CD4-positive, CD25-positive, alpha-beta regulatory T cell (primary cell): ENCODE measurements at places on chromosomes 2 and 18.

GRCh38 chr18:39555496-39555895 is 1989.9 kb upstream of the CELF4 start:
- DNase-seq = no peak

DNA sequence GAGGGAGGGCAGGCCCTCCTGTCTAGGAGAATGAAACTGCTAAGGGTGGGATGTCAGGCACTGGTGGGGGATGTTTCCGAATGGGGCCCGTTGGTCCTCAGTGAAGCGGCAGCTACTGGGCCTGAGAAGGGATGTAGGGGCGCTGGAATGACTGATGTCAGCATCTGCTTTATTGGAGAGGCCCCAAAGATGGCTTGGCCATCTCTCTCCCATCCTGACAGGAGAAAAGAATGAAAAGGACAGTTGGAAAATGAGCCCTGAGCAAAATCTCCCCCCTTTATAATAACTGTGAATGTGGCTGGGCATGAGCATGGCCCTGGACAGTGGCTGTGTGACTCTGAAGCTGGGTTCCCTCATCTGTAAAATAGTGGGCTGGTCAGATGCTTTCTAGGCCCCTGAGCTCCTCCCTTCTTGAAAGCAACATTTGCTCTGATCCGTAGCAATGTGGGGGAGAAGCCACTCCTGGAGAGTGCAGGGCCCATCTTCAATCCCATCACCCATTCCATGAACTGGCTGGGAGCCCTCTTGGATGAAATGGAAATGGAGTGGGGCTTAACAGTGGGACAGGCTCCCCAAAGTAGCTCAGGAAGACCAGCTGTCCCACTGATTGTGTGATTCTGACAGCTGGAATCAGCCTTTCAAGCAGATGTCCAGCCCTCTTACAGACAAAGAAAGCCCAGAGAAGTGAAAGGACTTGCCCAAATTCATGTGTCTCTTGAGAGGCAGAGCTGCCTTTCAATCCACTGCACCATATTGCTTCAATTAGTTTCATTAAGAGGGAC is 232.7 kb upstream of the SMAD2 start:
- no peak for DNase-seq

DNA sequence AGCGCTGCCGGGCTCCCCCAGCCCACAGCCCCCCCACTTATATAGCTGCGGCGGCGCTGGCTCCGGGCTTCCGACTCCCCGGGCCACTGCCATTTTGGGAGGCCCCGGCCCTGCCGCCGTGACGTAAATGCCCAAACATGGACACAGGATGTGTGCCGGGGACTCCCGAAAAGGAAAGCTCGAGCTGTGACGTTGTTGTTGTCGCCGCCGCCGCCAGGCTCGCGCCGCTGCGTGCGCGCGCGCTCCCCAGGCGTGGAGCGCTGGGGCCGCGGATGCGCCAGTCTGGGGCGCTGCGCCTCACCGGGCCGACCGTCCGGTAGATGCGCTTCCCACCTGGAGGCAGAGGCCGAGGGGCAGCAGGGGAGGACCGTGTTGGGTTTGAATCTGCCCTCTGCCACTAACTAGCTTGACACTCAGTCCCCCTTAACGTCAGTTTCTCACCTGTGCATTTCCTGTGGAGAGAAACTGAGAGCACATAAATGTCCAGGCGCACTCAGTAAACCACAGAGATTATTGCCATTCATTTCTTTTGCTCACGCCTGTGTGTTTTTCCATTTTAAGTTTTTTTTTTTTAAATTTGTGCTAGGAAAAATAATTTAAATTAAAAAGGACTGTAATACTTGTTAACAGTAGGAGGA is at the start of gene EGR4:
Gene EGR4 (minus strand): TSS at position 15 of the 638 bp plus-strand sequence. CDS start 231 bp downstream, outside the sequence.
- peak; percentile 88 for DNase-seq

DNA sequence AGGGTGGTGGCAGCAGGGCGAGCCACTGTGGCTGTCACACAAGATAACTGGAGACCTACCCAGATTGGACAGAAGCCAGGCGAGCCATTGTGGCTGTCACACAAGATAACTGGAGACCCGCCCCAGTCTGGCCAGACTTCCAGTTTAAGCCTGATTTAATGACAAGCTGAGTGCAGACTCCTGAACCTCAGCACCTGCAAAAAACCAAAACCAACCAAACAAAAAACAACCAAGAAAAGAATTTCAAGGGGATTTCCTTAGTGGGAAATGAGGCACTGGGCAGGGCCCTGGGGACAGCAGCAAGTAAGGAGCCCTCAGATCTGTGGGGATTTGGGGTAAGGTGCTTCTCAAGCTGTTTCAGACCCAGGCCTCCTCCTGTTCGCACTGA is 95.2 kb upstream of the BOD1L2 start:
- no peak for DNase-seq

DNA sequence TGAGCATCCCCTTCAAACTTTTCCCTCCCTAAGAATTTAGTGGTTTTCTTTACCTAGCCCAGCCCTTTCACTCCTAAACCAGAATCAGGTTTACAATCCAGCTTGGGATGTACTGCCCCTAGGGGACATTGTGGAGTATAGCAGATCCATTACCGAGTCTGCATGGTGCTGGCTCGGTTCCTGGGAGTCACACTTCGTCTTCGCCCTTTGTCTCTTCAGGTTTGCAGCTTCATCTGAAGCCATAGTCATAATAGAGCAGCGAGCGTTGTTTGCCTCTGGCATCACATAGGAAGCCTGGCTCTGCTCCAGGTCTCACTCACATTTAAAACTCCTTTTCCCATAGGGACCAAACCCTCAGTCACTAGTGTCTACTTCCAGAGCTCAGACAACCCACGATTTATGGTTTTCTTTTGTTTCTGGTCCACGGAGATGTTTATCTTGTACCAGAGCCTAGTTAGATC is 16.8 kb upstream of the LYPD6 start:
- DNase-seq = no peak

DNA sequence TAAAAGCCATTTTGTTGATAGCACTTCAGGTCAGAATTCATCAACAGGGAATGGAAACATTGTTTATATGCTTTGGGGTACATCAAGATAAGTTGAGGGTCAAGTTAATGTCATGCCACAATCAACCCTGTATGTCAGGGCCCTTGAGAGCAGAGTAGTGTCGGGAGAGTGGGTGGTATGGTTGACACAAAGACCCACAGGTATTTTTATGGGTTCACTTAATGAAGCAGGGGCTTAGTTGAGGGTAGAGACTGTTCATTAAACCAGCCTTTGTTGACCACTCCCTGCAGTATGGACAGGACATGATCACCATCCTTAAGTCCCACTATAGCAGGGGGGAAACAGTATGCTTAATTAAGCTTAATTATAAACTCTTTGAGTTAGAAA is 5.7 kb downstream of the RPL37A start:
- no peak for DNase-seq

DNA sequence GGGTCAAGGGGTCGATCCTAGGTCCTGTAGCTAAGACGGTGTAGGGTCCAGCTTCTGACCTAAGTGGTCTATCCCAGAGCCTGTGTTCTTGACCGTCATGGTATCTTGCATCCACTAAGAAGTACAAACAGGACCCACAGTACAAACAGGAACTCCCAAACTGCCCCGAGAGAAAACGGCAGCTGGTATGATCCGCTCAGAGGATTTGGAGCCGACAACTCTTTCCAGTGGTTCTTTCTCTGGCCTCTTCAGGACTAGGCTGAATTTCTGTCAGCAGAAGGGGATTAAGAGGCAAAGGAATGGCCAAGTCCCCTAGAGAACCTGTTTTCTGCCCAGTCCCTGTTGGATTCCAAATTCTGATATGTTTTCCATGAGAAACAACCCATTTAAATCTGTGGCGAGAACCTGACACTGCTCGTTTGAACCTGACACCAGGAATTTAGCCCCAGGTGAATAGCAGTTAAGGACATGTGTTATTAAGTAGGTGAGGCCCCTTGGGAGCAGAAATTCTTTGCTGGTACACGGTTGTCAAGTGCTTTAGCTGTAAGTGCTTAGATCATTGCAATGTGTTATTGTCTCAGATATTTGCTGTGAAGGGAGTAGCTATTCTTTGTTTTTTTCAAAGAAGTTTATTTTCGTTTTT is 50.5 kb upstream of the TXNDC2 start:
- DNase-seq = no peak

DNA sequence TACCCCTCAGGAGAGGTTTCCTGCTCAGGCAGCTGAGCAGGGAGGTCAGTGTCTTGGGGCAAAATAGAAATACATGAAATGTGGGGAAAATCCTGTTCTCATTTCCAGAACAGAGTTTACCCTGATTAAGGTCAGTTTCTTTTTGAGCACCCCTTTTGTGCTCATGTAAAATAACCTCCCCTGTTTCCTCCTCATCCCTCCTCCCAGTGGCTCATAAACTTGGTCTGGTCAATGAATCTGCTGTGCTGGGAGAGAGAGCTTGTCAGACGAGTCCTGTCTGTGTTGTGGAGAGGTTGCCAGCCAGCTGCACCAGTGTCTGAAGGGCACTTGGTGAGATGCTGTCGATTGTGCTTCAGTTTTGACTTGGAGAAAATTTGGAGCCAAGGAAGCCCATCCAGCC is 48.6 kb downstream of the NTSR2 start:
- DNase-seq = no peak

DNA sequence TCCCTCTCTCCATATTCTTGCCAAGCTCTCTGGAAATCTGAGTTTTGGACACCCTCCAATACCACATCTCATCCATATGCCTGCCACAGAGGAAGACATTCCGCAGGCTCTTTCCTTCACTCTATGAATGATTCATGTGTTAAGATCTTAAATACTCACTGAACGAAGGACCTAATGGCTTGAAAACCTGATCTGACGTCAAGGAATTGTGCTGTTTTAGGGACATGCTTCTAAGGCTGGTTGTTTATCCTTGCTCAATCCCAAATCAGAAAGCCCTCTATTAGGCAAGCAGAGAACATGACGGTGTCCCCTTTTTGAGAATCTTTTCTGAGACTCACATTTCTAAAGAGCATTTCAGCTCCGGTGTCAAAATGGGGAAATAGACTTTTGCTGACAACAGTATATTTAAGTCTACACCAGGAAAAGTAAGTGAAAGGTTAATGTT is 83.7 kb upstream of the GALNT5 start:
- DNase-seq = no peak

GRCh38 chr2:86445436-86445835 is 4.3 kb downstream of the KDM3A start:
- DNase-seq = no peak

GRCh38 chr2:110874453-110875383 is 142.3 kb downstream of the ACOXL start:
- DNase-seq = no peak

GRCh38 chr18:59730896-59731295 is 33.7 kb upstream of the CCBE1 start:
- DNase-seq = no peak

DNA sequence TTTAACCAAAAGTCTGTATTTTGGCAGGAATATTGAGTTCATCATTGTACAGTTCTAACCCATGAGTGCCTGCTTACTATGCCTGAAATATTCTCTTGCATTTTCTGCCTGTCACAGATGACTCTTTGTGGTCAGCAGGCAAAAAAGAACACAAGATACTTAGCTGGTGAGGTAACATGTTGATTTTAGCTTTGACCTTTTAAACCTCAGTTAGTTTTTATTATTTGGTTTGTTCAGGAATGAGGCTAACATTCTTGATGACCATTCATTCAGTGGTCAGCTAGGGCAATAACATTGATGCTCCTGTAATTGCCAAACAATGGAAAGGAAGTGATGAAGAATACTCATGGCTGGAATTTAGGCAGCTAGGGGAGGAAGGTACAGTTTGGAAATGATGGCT is 491.2 kb downstream of the PIK3C3 start:
- no peak for DNase-seq

GRCh38 chr2:68238955-68239822 is 13.1 kb downstream of the PPP3R1 start:
- no peak for DNase-seq

DNA sequence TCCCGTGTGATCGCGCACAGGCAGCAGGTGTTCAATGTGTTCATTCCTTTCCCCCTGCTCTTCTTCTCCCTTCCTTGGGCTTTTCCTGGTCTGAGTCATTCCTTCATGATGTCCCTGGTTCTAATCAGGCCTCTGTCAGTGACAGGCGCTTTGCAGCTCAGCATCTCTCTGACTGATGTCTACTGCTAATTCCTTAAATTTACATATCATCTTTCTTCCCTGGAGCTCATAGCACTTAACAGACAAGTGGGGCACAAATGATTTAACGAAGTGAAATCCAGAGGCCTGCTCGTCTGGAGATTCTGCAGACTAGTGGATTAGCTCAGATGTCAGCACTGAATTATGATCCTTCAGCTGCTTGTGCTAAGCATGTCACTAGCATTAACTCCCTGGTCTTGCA is 77.9 kb downstream of the NRP2 start:
- DNase-seq = no peak

- DNase-seq = no peak
Measured at GRCh38 chr2:12432985-12433625, 283.6 kb upstream of the TRIB2 start.

GRCh38 chr2:217362710-217363109 is 502.8 kb upstream of the TNP1 start:
- no peak for DNase-seq

DNA sequence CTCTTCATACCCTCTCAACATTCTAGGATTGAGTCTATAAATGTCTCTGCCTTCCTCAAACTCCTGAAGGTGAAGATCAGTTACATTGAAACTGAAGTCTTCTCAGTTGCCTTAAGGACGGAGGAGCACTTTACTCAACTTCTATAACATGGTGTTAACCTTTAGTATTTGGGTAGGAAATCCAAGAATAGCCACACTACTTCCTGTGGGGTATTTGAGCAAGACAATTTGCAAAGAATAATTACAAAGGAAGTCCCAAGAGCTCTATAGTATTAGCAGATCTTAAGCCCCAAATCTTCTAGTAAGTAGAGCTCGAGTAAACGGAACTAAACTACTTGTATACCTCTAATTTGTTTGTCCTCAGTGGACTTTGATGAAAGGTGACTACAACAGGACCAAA is 80.9 kb downstream of the SP100 start:
- no peak for DNase-seq

DNA sequence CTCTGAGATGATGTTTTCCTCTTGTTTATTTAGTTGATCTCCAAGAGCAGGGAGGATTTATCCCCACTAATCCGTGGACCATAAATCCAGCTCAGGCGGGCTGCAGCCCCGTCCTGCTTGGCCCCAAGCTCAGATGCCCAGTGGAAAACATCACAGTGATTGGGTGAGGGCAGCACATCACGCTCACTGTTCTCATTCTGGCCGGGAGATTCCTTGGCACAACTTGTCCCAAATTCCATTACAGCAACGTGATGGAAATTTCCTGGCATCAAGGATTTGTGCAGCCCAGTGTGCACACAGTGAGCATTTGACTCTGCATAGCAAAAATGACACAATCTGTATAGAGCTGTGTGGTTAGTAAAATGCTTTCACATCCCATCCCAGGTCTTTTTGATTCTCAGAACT is 96.8 kb downstream of the VAPA start:
- DNase-seq = no peak

DNA sequence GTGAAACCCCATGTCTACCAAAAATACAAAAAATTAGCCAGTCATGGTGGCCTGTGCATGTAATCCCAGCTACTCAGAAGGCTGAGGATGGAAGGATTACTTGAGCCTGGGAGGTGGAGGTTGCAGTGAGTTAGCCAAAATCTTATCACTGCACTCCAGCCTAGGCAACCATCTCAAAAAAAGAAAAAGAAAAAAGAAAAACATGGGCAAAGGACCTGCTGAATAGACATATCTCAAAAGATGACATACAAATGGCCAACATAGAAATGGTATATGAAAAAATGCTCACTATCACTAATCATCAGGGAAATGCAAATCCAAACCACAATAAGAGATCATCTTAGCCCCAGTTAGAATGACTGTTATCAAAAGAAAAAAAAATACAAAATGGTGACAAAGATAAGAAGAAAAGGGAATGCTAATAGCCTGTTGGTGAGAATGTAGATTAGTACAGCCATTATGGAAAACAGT is 1.4 kb upstream of the TGOLN2 start:
- no peak for DNase-seq

- no peak for DNase-seq
Measured at GRCh38 chr2:217899231-217900009, 103.4 kb downstream of the TNS1 start.
